ENCODE measurements at places on chromosomes 7 and 10.
A peak's percentile ranks its signal among the peaks of the same experiment; 100 is the strongest.

GRCh38 chr10:7475939-7476338 is 65.1 kb upstream of the SFMBT2 start:
- DNase-seq = no peak

DNA sequence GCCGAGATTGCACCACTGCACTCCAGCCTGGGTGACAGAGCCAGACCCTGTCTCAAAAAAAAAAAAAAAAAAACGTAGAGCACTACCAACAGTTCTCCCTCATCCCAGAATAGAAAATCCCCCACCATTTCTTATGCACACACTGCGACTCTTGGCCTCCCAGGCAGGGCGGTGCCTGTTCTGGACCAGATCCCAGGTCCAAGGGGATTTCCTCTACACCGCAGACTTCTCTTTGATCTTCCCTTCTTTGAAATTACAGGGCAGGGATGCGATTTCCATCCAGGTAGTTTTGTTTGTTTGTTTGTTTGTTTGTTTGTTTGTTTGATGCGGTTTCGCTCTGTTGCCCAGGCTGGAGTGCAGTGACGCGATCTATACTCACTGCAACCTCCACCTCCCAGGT is 91.8 kb downstream of the SEPTIN14 start:
- DNase-seq = no peak

DNA sequence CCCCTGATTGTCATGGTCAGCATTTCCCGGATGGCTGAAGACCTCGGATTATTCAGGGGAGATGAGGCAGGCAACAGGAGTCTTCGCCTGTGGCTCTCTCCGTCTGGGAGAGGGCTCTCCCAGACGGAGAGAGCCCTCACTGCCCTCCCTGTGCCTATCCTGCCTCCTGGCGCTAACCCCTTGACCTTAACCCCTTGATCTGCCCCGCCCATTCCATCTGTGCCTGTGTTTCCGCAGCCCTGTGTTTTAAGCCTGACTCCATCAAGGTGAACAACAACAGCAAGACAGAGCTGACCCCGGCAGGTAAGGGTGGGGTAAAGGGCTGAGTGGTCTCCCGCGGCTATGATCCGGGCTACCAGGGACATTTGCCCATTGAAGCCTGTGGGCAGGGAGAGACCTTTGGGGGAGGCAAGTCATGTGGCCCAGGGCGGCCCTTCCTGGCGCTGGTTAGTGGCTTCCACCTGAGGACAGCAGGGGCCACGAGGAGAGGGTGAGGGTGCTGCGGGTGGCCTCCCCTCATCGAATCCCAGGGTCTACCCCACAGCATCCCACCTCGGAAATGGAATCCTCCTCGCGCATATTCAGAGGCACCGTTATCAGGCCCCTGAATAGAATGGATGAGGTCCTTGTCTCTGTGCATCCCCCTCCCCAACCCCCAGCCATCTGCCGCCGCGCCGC is 4.2 kb upstream of the MUC12 start:
- DNase-seq = no peak

DNA sequence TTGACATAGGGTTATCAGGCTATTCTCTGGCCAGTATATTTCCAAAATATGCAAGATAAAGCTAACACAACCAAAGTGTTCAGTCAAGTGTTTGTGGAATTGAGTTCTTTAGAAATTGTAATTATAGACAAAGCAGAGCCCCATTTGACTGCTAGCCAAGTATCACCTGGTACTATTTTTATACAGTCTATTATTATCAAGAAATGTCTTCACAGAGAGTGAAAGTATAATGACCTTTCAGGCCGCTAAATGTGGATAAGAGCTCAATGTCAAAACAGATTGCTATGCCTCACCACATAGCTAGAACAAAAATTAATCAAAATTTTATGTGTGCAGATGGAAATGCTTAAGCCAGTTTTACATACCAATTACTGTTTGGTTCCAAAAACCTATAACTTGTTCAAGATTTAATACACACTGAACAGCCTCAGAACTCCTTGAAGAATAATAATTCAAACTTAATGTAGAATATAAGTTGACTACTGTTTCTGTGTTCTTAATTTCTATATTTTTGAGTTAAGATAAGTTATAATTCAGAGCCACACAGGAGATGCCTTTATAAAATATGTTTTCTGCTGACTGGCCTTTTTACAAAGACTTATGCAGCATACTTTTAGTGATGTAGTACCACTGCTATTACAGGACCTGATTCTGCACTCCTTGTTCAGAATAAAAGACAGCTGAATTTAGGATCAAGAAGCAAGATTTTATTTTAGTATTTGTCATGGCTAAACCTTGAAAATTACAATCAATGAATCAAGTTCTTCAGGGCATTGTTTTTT is 31.0 kb downstream of the PRPS1L1 start:
- DNase-seq = no peak

DNA sequence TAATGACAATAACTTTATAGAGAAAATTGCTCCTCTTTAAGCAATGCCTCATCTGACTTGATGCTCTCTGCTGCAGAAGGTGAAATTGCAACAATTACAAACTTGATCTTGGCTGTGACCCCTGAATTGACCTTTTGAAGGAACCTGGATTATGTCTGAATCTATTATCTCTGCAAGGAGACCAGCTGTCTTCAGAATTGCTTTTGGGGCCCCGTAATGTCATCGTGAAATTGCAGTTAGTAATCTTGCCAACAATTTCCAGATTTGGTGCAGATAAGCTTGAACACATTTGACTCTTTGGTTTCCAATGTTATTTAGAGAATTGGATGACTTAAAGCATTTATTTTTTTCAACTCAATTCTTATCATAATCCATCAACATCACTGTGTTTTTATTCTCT is 520.6 kb downstream of the CCSER2 start:
- DNase-seq = peak; percentile 3

DNA sequence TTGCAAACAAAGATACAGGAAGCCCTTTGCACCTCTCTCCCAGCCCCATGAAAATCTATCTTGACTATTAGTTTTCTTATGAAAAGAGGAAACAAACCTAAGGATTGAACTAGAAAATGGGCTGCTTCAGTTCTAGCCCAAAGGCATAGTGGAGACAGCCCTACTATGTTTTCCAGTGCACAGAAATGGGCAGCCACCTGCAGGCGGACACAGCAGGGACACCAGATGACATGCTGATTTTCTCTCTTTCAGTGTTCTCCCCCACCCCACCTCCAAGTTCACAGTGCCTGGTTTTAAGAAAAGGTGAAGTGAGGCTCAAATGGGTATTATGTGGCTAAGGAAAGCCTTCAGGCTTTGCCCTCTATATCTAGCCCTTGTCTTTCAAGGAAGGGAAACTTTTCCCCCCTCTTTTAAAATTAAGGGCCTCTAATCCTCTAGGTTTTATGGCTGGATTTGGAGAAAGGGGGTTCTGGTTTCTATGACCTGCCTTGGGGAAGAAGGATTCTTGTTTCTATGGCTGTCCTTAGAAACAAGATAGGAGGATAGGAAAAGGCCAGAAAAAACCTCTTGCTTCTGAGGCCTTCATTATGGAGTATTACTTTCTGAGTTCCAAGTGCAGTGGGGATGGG is 23.5 kb upstream of the DDX50 start:
- DNase-seq = no peak

GRCh38 chr7:69981646-69982045 is 383.4 kb downstream of the AUTS2 start:
- DNase-seq = no peak

- no peak for DNase-seq
These were observed 8.9 kb upstream of the C7orf33 start for GRCh38 chr7:148581624-148582023.

- DNase-seq = peak; percentile 85
These were observed 24.8 kb downstream of the LIPK start for GRCh38 chr10:88730864-88731263.

- DNase-seq = no peak
These were observed 46.0 kb downstream of the ZNF25 start for GRCh38 chr10:37930423-37930822.

DNA sequence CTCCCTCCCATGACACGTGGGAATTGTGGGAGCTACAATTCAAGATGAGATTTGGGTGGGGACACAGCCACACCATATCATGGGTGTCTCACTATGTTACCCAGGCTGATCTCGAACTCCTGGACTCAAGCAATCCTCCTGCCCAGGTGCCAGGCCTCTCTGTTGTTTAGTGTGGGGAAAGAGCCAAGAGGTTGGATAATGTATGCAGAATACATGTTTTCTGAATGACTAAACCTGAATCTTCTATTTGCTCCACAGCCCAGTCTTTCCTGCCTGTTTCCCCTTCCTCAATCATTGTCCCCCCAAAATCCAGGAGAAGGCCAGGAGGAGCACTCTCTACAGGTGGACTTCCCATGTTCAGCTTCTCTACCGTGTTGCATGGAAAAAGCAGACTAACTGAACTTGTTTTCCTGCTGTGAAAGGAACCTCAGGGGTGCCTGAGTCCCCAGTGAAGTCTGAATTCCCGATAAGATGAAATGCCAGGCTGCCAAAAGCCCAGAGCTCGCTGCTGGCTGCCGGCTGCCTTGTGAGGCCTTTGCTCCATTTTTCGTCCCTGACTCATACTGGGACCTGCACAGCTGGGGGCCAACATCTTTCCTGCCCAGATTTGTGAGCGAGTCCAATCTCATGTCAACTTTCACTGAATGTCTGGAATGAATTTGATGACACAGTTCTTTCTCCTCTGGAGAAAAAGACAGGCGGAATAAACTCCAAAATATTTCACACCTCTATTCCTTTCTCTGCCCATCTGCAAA is 588.0 kb downstream of the CALN1 start:
- DNase-seq = no peak

GRCh38 chr10:80487791-80488538 is 33.9 kb downstream of the TSPAN14 start:
- no peak for DNase-seq

DNA sequence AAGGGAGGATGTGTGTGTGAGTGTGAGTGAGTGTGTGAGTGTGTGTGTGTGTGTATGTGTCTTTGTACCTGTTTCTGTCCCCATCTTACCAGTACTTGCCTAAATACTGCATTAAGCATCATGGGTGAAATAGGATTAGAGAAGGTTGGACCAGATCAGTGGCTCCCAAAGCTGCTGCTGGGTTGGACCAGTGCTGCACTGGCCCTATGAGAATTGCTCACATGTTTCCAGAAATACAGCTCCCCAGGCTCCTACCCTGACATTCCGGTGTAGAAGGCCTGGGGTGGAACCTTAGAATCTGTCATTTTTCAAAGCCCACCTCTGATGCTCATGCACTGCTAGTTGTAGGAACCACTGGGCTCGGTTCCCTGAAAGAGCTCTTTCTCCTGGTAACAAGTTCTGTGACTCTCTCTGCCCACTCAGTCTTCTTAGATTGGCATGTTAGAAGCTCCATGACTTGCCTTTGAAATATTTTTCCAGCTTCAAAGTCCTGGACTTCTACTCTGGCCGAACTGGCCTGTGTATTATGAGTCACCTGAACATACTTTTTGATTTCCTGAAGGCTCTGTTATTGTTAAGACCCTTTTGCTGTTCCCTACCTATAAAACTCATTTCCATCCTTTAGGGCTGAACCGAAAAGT is 224.7 kb downstream of the CUX1 start:
- no peak for DNase-seq

- DNase-seq = no peak
These were observed 66.5 kb downstream of the BICC1 start for GRCh38 chr10:58579011-58579655.

DNA sequence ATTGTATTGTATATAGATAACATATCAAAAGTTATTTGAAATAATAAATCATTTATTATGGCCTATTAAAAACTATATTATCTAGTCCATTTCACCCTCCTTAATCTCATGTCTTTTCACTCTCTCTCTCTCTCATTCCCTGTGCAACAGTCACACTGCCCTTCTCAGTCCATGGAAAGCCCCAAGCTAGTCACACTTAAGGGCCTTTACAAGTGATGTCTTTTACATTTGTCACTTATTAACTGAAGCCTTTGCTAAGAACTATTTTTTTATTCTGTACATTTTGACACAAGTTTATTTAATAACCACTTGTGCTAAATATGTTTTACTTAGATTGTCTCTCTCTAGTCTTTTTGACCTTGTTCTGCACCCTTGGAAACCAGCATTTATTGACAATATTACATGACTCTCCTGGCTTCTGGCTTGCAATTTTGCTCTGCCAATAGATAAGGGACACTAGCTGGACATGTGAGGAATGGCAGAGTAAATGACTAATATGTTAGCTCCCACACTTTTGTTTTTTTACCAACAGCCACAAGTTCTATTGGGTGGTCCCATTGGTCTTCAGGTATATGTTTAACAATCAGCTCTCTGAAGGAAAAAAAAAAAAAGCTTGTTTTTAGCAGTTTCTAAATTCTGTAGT is 706.8 kb upstream of the POT1 start:
- no peak for DNase-seq

GRCh38 chr10:69160809-69161241 is 19.2 kb upstream of the SUPV3L1 start:
- no peak for DNase-seq

DNA sequence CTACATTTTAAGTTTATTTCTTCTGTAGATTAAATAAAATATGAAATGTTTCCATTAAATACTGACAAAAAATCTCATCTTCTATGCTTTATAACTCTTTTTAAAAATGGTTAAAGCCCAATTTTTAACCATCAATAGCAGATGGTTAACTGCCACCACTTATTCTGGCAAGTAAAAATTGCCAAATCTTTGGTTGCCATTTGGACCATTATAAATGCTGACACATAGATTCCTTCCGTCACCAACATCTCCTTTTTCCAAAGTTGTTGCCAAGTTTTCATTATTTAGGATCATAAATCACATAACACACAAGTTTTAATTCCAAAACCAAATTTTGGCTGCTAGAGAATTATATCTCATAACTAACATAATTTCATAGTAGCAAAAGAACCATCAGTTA is 1614.3 kb downstream of the REEP3 start:
- no peak for DNase-seq

GRCh38 chr7:36021367-36021766 is 131.7 kb upstream of the EEPD1 start:
- DNase-seq = peak; percentile 32

- DNase-seq = no peak
These were observed 19.1 kb upstream of the OPALIN start for GRCh38 chr10:96377816-96378294.

DNA sequence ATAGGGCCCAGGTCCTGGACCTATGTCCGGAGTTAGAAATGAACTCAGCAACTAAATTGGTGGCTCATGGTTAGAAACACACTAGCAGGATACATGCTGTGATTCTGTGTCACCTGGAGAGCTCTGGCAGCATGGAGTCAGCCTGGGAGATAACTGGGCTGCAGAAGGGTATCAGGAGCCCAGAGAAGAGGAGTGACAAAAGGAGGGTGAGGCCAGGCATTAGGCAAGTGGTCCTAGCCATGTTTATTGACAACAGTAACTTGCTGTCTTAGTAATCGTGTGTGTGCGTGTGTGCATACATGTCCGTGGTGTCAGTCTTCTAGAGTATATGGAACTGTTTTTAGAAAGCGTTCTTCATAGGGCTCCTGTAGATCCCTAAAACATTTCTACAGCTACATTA is 157.5 kb upstream of the PHYHIPL start:
- no peak for DNase-seq

GRCh38 chr7:130154131-130154500 is 51.1 kb downstream of the TMEM209 start:
- no peak for DNase-seq

- DNase-seq = no peak
These were observed 28.4 kb upstream of the GPNMB start for GRCh38 chr7:23218196-23218595.

Data from NCI-H82 (cell line).